ENCODE measurements at places on chromosomes 13 and 19.

GRCh38 chr19:720345-721160 is 11.8 kb downstream of the PALM start:
- no peak for DNase-seq

- no peak for DNase-seq
Observed at GRCh38 chr13:59247171-59247570, 916.6 kb downstream of the DIAPH3 start.

DNA sequence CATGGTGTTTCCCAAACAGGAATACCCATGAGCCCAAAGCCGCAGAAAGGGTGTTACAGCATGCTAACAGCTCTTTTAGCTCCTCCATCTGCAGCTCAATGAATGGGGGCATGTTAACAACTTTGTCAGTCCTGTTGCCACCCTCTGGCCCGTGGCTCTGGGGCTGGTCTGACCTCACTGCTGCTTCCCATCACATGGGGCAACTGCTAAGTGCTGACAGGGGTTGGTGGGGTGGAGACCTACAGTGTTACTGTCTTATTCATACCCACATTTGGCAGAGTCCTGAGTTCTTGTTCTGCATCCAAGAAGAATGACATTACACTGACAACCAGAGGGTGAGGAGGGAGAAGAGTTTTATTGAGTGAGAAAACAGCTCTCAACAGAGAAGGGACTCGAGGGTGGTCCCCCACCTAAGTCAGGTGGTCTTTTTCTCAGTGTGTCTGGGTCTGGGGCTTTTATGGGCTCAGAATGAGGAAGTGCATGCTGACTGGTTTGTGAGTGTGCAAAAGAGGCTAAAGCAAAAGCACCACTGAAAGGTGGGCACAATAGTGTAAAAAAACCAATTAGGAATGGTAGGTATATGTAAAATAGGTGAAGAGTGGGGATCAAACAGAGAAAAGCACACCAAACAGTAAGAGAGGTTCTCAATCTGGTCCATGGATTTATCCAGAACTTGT is 1952.0 kb upstream of the PCDH20 start:
- DNase-seq: no peak

- DNase-seq: no peak
Observed at GRCh38 chr19:49595819-49596404, 4.9 kb downstream of the PRR12 start.

DNA sequence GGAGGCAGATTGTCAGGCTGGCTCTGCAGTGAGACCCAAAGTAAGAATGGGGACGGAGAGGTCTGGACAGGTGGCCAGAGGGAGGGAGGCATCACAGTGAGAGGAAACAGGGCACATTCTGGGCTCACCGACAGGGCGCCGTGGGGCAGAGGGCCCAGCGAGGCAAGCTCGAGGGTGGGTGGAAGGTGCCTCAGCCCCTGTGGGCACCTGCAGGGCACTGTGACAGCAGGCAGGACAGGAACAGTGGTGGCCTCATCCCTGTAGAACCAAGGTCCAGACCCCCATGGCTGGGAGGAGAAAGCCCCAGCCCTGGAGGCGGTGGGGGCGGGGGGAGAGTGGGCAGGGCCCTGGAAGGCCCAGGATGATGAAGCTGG is 27.7 kb downstream of the PIP5K1C start:
- no peak for DNase-seq

GRCh38 chr19:46390121-46390858 is 23.1 kb downstream of the CCDC8 start:
- no peak for DNase-seq

GRCh38 chr13:80256352-80256932 is 84.5 kb downstream of the SPRY2 start:
- no peak for DNase-seq

DNA sequence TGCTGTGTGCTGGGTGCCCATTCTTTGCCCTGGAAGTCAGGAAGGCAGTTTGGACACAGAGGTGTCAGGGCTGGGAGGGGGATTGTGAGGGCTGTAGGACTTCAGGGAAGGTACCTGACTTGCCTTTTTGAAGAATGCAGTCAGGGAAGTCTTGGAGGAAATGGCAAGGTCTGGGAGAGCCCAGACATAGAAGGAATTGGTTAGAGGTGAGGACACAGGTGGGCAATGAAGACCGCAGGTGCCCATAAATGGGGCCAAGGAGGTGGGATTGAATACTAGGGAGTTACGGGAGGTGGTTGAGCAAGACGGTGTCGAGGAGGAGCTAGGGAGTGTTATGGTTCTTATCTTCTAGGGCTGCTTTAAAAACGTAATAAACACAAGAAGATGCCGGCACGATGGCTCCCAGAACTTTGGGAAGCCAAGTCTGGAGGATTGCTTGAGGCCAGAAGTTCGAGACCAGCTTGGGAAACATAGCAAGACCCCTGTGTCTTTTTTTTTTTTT is 1.4 kb upstream of the DDA1 start:
- no peak for DNase-seq

GRCh38 chr13:76879203-76879882 is 6.9 kb downstream of the KCTD12 start:
- peak; percentile 82 for DNase-seq

- DNase-seq: no peak
Observed at GRCh38 chr13:104315606-104316005, 1249.4 kb upstream of the SLC10A2 start.

DNA sequence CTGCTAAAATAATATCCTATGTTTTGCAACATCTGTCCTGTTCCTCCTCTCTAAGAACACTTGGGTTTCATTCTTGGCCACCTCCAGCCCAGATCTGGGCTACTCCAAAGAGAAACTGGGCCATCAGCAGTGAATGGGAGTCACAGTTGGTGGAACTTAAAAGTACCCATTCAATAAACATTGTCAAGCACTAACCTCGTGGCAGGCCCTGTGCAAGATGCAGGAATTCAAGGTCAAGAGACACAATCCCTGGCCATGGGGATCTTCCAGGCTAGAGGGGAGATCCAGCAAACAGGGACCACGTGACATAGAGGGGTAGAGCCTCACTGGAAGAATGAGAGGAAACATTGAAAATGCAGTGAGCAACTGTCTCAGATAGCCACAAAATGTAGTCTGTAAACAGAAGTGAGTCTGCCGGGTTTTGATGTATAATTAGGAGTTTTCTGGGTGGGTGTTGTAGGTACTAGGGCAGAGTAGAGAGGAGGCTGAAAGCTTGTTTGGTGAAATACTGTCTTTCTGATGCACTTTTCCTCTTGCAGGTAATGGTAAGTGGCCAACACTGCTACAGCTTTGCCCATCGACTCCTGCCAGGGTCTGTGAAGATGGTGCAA is 14.8 kb upstream of the EID2 start:
- no peak for DNase-seq

DNA sequence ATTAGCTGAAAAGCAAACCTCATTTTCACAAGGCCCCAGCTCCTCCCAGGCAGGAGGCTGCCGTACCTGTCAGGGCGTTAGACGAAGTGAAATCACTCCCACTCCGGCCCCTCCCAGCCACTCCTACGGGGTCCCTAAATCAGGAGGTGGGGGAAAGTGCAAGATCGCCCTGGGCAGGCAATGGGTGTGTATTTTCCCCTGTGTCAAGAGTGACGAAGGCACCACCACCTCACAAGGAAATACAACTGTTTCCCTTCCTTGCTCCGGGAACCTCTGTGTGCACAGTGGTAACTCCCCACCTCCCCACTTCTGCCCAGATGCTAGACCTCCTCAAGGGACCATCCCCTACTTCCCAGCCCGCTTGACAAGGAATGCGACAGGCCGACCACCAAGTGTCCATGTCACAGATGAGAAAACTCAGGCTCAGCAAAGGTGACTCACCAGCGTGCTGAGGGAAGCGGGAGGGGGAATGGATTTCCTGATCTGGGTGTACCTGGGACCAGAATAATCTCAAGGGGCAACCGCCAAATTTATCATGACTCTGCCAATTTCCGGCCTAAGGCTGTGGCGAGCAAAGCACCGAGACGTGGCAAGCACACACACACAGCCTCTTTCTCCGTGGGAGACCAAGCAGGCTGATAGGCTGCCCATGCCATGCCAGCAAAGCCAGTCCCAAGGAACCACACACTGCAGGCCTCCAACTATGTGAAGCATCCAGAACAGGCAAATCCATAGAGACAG is 7.3 kb downstream of the PPP6R1 start:
- DNase-seq: peak; percentile 72

DNA sequence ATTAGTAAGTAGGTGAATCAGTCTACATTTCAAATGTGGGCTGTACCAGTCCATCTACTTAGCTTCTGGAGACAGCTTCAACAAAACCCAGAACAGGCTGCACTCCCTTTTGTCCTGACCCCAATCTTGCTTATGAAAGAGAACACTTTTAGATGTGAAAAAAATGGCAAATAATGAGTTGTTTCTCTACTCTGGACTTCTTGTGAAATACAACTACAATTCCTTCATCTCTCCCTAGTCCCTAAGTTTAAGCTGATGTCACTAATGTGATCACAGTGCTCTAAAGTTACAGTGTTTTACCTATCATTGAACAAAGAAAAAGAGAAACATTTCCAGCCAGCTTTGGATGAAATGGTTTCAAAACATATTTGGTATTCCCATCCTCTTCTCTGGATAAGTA is 183.9 kb downstream of the LHFPL6 start:
- no peak for DNase-seq

GRCh38 chr13:92433386-92433785 is 793.2 kb upstream of the GPC6 start:
- DNase-seq: no peak

- DNase-seq: no peak
Observed at GRCh38 chr13:22169473-22169872, 498.6 kb downstream of the FGF9 start.

DNA sequence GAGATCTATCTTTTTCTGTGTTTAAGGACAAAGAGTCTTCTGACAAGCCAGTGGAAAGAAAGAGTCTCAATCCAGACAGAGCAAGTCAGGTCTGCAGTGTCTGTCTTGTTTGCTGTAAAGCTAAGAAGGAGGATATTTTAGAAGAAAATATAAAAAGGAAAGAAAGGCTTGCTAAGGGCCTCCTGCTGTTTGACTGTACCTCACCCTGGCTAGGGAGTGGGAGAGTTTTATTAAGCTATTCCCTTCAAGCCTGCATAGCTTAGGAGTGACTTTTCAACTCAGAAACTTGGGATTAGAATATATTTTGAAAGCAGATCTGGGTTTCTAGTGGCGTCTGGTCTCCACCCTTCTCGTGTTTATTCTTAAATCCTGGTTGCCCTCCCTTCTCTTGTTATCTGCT is 460.0 kb downstream of the COG6 start:
- no peak for DNase-seq

DNA sequence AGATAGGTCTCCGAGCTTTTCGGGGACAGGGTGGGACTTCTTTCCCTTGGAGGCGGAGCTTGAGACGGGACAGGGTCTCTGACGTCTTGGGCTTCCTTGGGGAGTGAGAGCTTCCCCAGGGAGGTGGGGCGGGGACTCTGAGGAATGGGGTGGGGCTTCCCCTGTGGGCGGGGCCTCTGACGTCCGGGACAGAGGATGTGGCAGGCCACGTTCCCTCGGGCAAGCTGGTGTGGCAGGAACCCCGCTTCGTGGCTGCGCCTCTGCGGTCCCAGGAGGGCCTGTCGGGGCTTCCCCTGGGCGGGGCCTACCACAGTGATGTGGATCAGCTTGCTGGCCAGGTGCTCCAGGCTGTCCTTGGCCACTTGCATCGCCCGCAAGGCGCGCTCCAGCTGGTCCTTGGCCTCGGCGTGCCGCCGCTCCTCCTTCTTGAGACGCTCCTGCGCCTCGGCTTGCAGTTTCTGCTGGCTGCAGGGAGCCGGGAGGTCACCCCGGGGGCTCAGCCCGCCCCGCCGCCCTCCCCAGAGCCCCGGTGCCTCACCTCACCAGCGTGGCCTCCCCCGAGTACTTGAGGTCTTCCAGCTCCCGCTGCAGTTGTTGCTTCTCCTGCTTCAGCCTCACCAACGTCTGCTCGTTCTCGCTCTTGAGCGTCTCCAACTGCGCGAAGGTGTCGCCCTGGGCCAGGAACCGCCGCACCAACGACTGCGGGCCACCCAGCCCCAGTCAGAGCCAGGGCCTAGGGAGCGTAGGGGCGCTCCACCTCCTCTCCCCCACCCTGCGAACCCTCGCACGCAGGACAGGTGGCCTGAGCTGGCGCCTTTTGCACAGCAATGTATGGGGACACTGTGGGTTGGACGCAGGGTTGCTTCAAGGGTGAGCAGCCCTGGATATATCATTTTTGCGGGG is 3.3 kb upstream of the RGL3 start:
- peak; percentile 77 for DNase-seq

GRCh38 chr13:110303644-110304043 is 3.3 kb downstream of the COL4A1 start:
- no peak for DNase-seq

GRCh38 chr13:93765062-93765461 is 538.5 kb downstream of the GPC6 start:
- DNase-seq: no peak

GRCh38 chr13:102838273-102838672 is 7.6 kb upstream of the ERCC5 start:
- DNase-seq: no peak

DNA sequence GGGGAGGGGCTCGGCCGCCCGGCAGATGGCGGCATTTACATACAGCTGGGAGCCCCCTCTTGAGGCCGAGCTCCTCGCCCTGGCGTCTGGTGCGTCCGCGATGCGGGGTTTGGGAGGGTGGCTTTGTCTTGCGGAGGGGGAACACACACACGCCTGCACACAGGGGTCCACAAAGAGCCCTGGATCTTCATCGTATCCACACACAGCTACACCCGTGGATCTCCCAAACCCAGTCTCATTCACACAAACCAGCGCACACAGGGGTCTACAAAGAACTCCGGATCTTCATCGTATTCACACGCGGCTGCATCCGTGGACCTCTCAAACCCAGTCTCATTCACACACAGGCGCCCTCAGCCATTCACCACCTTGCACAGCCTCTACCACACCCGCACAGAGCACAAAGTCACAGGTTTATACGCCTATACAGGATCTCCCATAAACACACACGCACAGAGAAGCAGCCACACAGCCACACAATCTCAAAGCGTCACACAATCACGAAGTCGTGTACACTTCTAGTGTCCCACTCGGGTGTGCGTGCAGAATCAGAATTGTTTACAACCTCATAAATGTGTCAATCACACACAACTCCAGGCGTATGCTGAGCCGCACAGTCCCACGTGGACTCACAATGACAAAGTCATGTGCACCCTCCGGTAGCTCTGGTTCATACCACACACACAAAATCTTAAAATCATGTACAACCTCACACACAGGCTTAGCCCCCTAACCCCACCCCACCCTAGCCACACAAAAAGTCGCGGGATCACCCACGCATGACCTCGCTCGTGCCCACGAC is 550 bp upstream of the DLL3 start:
- DNase-seq: no peak

- no peak for DNase-seq
Observed at GRCh38 chr13:83350569-83350968, 531.7 kb downstream of the SLITRK1 start.

DNA sequence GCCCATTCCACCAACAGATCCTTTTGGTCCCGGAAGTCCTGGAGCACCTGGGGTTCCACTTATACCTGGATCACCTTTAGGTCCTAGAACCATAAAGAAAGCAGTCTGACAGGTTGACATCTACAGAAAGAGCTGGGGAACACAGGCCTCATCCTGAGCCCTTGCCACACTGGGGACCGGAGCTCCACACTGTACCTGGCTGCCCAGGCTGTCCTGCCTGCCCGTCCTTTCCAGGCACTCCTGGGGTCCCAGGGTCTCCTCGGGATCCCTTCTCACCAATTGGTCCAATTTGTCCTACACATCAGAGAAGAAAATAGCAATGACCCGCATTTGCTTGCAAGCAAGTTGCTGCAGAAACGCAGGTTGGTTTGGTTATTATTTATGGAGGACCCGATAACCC is 130.5 kb downstream of the COL4A1 start:
- no peak for DNase-seq
